ENCODE measurements at places on chromosomes 2 and 18.

GRCh38 chr2:44941551-44942234, at the start of gene SIX3:
Gene SIX3 (plus strand): TSS chr2:44941702. CDS start chr2:44942105, 403 bp downstream.
- DNase-seq, result no peak

- DNase-seq, result peak; percentile 25
These were observed 145.7 kb upstream of the KLF7 start for GRCh38 chr2:207311316-207312005.

- no peak for DNase-seq
These were observed 530.3 kb upstream of the FSIP2 start for GRCh38 chr2:185208261-185208660.

GRCh38 chr2:127618551-127619202, 27.3 kb upstream of the GPR17 start:
- DNase-seq, result peak; percentile 2

GRCh38 chr2:32274289-32274688, 3.4 kb upstream of the YIPF4 start:
- DNase-seq, result no peak

DNA sequence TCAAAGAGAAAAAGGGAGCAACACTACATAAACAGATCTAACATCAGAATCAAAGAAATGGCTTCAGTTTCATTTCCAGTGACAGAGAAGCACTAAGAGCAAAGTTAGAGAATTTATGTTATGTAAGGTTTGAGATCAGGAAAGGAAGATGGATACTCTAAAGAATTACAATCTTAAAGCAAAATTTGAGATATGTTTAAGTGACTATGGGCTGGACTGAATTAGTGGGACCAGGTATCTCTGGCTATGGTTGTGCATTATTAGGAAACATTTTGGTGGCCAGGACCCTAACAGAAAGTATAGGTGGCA, 208.2 kb downstream of the CCDC178 start:
- DNase-seq, result no peak

DNA sequence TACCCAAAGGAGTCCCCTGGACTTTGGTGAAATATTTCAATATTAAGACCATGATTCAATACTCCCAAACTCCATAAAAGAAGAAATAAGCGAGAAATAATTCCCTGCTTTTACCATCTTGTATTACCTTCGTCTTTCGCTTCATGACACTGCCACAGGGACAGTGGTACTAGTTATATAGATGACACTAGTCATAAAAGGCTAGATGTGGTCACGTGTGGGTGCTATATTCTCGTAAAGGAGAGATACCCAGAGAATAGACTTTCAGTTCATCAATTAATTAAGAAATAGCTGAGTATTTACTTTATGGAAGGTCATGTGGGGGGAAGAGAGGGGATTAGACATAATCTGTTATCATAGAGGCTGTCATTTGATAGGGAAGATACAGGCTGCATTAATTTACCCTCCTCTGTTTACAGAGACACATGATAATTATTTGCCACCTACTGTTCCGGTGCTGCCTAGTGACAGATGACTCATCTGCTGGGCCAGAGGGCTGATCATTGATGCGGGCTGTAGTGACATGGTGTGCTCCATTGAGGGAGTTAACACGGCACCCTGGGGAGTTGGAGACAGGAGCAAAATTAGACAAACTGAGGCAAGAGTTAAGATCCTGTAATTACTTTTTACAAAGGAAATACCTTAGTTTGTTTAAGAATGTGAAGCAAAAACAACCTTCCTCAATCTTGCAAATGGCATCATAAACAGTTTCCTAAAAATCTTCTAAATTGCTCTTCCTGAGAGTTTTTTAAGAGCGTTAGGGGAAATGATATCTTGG, 78.2 kb upstream of the ITGB6 start:
- DNase-seq, result no peak

GRCh38 chr18:77647472-77647871, 397.8 kb downstream of the GALR1 start:
- DNase-seq, result no peak

DNA sequence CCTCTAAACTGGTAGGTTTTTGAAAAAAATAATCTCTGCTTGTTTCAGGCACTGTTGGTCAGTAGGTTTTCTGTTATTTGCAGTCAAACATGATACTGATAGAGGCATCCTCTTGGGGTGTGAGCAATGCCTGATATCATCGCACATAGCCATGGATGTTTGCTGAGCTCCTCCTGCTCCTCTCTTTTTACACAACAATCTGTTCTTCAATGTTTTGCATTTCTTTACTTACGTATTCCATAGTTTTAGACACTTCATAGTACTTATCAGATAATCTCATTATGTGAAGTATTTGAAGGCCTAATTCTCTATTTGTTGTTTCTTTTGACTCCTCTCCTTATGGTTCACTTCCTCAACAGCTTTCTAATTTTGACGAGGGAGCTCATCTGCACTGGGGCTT, 23.0 kb upstream of the HS6ST1 start:
- DNase-seq, result no peak

GRCh38 chr2:121173806-121174205, 111.2 kb downstream of the TFCP2L1 start:
- no peak for DNase-seq

- DNase-seq, result no peak
These were observed 54.3 kb downstream of the RAB10 start for GRCh38 chr2:26088038-26088643.

GRCh38 chr18:8802017-8802672, 96.8 kb downstream of the MTCL1 start:
- DNase-seq, result no peak

GRCh38 chr18:79139206-79139605, 70.0 kb downstream of the ATP9B start:
- no peak for DNase-seq

Measured in pancreas (tissue), 10 donors.